ENCODE measurements at places on chromosomes 1 and 21.

- peak; percentile 33 for DNase-seq
Observed at GRCh38 chr1:206794294-206794908, 22.1 kb upstream of the IL10 start.

GRCh38 chr1:223003549-223003948 is 139.5 kb downstream of the TLR5 start:
- no peak for DNase-seq

- no peak for DNase-seq
Observed at GRCh38 chr1:83800066-83800465, 198.9 kb downstream of the TTLL7 start.

- DNase-seq = no peak
Observed at GRCh38 chr1:110336300-110337039, 2.7 kb upstream of the RBM15 start.

GRCh38 chr1:85801520-85801919 is 93.3 kb upstream of the ZNHIT6 start:
- DNase-seq = no peak

DNA sequence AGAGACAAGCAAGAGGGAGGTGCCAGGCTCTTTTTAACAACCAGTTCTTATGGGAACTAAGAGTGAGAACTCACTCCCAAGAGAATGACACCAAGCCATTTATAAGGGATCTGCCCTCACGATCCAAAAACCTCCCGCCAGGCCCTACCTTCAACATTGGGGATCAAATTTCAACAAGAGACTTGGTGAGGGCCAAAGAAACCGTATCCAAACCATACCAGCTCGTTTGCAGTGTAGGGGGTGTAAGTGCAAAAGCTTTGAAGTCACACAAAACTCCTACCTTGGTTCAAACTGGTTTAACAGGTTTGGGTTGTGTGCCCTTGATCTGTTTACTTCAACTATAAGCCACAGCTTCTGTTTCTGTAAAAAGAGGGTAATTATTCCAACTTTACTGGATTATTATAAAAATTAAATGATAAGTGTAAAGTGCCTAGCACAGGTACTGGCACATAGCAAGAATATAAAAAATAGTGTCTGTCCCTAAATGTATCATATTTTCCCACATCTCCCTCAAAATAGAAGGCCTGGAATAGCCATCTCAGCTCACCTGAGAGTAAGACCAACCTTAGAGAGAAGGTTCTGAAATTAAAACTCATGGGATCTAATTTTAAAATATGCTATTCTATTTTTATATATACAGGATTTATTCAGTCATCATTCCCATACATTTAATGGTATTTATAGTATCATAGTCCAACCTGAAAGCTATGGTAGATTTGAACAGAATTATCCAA is 7.0 kb upstream of the USP25 start:
- no peak for DNase-seq

GRCh38 chr1:244653439-244654107 is 647 bp downstream of the DESI2 start:
- no peak for DNase-seq
